Caki2 (cell line): ENCODE measurements at places on chromosomes 6 and 20.

DNA sequence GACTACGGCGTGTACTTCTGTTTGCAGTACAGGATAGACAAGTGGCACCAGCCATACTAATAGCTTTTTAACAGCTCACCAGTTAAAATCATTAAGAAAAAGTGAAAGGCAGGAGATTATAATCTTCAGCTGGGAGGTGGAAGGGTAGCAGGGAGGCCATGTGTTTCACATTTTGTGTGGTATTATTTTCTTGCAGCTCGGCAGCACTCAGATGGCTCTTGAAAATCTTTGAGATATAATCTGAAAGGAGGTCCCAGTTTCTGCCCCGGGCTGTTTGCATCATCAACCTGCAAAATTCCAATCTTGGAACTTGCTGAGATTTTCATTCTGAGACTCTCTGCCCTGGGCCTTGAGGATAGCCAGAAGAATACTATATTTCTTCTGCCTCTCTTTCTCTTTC lies 87.5 kb upstream of the HDAC2 start:
- DNase-seq, result no peak

DNA sequence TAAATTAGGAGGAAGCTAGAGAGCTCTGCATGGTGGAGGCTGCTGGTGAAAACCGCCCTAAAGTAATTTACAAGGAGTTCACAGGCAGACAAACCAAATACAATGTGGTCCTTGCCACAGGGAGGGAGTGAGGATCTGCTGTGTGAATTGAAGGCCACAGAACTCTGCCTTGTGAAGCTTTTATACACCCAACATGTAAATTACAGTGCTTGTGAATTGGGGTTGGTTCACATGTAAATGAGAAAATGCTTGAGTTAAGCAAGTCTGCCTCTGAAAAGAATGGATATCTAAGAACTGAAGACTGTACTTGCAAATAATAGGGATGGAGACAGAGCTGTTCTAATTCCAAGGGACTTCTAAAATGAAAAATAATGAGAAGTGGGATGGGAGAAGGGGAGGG lies 194.2 kb downstream of the SLC35F1 start:
- DNase-seq, result no peak

GRCh38 chr20:58903614-58904013 lies 51.1 kb downstream of the GNAS start:
- no peak for DNase-seq

DNA sequence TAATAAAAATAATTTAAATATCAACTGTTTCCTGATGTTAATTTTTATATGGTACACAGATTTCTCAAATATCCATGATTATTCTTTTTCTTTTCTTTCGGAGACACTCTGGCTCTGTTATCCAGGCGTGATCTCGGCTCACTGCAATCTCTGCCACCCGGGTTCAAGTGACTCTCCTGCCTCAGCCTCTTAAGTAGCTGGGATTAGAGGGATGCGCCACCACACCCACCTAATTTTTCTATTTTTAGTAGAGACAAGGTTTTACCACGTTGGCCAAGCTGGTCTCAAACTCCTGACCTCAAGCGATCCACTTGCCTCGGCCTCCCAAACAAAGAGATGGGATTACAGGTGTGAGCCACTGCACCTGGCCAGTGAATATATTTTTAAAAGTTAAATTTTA lies 20.5 kb downstream of the ROMO1 start:
- no peak for DNase-seq
